Activated CD4-positive, alpha-beta memory T cell treated with anti-CD3 and anti-CD28 coated beads, Interleukin-2, amount 10 ng/mL, durations not matched to agents 7 days and 5 days (primary cell): ENCODE measurements at places on chromosomes 11 and 22.

GRCh38 chr11:104222464-104222863 is 58.5 kb upstream of the PDGFD start:
- DNase-seq, result no peak

GRCh38 chr22:28838971-28839370 is 38.6 kb upstream of the XBP1 start:
- DNase-seq, result no peak

DNA sequence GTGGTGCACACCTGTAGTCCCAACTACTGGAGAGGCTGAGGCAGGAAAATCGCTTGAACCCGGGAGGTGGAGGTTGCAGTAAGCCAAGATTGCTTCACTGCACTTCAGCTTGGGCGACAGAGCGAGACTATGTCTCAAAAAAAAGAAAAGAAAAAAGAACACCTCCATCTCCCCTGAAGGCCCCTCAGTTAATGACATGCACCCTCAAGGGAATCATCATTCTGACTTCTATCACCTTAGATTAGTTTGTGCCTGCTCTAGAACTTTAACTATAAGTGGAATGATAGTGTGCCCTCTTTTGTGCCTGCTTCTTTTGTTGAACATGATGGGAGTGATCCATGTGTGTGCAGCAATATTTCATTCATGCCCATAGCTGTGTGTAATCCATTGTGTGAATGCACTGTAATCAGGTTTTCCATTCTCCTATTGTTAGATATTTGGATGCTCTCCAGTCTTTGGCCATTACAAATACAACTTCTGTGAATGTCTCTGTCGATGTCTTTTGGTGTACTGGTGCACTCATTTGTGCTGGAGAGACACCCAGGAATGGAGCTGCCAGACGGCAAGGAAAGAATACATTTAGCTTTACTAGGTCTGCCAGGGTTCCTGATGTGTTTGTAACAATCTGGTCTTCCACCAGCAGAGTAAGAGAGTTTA is 883 bp upstream of the VPREB3 start:
- DNase-seq, result no peak

GRCh38 chr11:119533921-119534736 is 111.2 kb upstream of the THY1 start:
- DNase-seq, result peak; percentile 48

GRCh38 chr11:60018058-60018457 is 1.1 kb downstream of the OOSP4B start:
- DNase-seq, result no peak

DNA sequence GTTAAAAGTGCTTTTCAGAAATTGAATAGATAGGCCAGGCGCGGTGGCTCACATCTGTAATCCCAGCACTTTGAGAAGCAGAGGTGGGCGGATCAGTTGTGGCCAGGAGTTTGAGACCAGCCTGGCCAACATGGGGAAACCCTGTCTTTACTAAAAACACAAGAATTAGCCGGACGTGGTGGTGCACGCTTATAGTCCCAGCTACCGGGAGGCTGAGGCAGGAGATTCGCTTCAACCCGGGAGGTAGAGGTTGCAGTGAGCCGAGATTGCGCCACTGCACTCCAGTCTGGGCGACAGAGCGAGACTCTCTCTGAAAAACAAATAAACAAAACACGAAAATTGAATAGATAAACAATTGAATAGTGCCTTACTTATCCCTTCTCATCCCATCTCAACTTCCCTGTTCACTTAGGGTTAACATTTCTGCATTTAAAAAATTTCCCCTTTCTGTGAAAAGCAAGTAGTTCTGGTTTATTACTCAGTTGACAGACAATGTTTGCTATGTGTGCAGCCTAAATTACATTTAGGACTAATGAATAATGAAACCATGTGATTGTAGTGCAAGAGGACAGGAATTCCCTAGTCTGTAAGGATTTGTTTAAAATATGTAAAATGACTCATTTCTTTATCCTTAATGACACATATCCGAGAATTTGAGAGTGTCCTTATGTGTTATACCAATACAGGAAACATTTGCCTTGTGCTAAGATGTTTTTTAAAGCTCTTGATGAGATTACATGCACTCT is 6.0 kb downstream of the RNF169 start:
- no peak for DNase-seq

DNA sequence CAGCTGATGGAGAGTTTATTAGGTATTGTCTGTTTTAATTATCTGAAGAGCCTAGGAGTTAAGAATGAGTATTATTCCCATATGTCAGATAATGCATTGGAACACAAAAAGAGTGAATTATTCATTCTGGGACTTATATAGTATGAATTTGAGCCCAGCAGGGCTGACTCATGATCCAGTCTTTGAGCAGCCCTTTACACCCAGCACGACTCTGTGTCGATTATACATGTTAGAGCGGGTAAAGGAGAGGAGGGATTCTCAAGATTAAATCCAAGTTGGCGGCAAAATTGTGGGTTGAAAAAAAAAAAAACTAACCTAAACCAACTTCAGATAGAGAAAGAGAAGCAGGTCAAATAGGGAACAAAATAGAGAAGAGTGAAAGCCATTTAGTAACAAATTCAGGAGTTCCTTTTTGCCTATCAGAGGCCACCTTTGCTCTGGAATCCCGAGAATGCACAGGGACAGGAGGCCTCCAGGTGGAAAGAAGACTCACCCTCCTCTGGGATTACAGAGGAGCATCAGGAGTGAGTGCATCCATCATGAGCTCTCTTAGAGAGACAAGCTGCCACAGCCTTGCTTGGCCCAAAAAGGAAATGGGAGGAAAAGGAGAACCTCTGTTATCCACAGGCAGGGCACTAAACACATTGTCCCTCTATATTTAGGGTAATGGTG is 3.1 kb downstream of the MRGPRX1 start:
- no peak for DNase-seq

DNA sequence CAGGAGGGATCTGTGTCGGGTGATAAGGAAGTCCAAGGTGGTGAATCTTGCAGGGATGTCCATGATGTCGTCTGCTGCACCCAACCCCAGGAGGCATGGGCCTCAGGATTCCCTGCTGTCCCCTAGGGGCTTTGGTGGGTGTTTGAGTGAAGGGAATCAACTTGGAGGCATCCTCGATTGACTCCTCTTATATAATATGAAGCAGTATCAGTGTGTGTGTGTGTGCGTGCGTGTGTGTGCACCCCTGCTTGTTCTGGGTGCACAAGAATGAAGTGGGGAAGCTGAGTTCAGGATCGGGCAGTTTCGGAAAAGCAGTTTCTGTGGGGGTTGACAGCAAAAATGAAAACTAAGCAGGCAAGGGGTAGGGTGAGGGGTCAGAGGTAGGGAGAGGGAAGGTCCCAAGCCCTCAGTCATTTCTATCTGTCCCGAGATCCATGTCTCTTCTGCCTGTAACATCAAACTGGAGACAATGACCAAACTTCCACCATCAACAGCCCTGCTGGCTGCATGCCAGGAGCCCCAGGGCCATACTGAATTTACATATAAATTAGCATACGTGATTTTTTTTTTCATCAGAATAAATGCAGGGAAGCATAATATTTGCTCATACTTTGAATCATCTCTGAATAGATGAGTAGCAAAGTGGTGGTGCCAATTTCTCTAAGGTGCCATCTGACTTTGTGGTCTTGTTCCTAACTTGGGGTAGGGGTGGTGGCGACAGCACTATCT is 2.0 kb downstream of the NTM start:
- DNase-seq, result no peak

GRCh38 chr11:8527939-8528338 is 66.1 kb downstream of the STK33 start:
- DNase-seq, result no peak

GRCh38 chr11:96112192-96113128 is 188.6 kb upstream of the MTMR2 start:
- no peak for DNase-seq

GRCh38 chr11:68735125-68735524 is 16.2 kb downstream of the TESMIN start:
- DNase-seq, result no peak

DNA sequence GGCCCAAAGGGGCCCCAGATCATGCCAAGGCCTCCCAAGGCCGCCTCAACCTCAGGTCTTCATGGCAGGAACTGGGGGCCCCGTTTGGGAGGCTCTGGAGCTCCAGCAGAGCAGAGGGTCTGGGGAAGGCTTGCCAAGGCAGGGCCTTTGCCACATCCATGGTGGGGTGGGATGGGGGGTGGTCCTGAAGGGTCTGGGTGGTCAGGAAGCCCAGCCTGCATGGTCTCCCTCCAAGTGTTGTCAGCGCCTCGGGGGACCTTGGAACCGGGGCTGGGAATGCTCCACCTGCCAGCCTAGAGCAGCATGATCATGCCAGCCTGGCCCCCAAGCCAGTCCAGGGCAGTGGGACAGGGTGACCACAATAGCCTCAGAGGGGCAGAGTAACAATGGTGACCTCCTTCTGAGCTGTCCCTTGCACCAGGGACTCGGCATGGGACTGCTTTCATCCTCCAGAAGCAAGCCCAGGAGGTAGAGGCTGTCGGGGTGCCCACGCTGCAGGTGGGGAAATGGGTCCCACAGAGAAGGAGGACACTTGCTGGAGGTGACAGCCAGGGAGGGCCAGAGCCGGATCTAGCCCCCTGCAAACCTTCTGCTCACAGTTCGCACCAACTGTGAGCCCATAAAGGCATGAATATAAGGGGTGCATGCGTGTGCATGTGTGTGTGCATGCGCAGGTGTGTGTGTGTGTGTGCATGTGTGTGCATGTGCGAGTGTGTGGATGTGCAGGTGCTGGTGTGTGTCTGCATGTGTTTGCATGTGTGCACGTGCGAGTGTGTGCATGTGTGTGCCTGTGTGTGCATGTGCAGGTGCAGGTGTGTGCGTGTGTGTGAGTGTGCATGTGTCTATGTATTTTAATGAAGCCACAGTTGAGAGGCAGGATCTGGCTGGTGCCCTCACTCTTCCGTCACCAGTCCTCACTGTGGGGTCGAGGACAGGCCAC is 63.8 kb downstream of the MYEOV start:
- DNase-seq, result no peak

DNA sequence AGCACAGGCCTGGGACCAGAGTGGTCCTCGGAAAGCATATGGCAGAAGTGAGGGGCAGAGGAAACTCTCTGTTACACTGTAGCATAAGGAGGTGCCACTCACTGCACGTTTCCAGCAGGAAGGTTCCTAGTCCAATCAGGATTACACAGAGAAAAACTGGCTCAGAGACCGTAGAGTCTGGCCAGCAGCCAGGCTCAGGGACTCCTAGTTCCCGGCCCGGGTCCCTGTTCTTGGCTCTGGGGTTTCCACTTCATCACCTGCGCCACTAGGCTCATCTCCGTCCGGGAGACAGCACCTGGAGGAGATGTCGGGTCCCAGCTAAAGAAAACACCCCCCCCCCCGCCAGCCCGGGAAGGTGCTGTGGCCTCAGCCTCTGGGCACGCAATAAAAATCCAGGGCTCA is 1.1 kb downstream of the TTLL12 start:
- no peak for DNase-seq

DNA sequence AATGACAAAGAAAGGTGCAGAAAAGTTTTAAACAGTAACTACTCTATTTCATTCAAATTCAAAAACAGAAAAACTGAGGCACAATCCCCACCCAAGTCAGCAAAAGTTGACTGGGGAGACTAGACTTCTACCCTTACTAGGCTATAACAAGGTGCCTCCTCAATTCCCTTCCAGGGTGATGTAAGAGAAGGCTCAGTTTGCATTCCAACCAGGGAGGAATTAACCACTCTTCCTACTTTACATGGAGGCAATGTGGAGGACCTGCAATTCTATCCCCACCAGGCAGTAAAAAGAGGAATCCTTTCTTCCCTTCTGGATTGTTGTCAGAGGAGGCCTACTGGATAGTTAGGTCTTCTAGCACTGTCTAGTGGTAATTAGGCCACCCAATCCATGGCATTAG is 26.1 kb downstream of the TYR start:
- DNase-seq, result no peak

- no peak for DNase-seq
Observed at GRCh38 chr11:61131998-61132555, 29.1 kb downstream of the VPS37C start.

DNA sequence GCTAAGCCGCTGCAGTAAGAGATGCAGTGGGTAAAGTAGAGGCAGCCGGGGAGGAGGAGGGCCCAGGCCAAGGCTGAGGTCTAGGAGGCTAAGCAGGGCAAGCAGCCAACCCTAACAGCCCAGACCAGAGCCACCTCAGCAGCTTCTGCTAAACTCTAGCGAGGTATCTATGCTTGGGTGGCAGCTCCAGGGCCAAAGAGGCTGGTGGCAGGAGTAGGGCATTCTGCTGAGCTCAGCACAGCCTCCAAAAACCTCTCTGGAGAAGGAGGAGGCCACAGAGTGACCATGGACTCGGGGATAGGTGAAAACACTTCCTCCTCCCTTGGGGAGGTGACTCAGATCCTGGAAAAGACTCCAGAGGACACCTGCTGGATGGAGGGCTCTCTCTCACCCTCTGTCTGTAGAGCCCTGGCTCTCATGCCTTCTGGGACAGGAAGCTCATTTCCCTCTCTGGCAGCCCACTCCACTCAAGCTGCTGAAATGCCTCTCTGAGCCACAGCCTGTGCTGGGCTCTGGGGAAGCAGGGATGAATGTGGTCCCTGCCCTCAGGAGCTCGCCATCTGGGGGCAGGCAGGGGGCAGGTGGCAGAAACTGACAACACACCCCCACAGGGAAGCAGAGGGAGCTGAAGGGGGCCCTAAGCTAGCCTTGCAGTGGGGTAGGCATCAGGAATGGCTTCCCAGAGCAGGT is 16.5 kb upstream of the TPBGL start:
- no peak for DNase-seq

GRCh38 chr22:28783786-28784671 is 11.5 kb downstream of the CCDC117 start:
- DNase-seq, result no peak

DNA sequence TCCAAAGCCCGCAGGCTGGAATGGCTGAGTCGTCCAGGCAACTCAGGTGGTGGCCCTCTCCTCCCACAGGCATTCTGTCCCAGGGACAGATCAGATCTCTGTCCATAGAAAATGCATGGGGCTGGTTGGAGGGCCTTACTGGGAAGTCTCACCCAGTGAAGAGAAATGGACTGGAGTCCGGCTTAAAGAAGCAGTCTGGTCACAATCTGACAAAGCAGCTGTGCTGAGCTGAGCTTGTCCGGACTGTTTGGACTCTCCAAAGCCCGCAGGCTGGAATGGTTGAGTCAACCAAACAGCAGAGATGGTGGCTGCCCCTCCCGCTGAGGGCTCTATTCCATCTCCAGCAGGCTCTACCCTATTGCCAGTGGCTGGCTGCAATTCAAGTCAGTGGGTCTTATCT is 14.4 kb upstream of the DEPDC7 start:
- DNase-seq, result no peak

GRCh38 chr11:14148653-14149273 is 186.2 kb downstream of the SPON1 start:
- DNase-seq, result no peak

DNA sequence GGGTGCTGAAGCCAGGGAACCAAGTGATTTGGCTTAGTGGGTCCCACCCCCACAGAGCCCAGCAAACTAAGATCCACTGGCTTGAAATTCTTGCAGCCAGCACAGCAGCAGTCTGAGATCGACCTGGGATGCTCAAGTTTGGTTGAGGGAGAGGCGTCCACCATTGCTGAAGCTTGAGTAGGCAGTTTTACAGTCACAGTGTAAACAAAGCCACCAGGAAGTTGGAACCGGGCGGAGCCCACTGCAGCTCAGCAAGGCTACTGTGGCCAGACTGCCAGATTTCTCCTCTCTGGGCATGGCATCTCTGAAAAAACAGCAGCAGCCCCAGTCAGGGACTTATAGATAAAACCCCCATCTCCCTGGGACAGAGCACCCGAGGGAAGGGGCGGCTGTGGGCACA is 424.1 kb upstream of the TENM4 start:
- DNase-seq, result no peak
